Mammary epithelial cell (primary cell): ENCODE measurements at places on chromosomes 5 and 9. TPM values are rescaled to one million over a fixed set of nuclear protein-coding genes. Genes with fewer than 3 reads are reported as not detected.
A peak's percentile ranks its signal among the peaks of the same experiment; 100 is the strongest.

DNA sequence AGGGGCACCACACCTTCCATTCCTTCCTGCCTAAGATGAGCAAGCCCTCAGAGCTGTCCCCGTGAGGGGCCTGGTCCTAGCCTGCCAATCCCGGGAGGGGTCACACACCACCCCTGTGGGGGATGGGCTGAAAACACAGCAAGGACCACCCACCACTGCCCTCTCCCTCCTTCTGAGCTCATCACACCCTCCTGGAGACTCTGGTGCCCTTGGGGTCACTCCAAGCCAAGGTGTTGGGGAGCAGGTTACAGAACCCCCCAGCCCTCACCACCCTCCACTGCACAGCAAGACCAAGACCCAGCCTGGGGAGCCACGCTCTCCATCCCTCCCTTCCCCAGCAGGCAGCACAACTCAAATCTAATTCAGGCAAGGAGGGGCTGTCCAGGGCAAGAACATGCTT lies 60.5 kb upstream of the PPP1R26 start:
- DNase-seq = no peak

Gene HEMGN
- not detected in 2 replicates for total RNA-seq

- DNase-seq = no peak
These were observed 16.6 kb downstream of the VAV2 start for GRCh38 chr9:133975511-133975910.

DNA sequence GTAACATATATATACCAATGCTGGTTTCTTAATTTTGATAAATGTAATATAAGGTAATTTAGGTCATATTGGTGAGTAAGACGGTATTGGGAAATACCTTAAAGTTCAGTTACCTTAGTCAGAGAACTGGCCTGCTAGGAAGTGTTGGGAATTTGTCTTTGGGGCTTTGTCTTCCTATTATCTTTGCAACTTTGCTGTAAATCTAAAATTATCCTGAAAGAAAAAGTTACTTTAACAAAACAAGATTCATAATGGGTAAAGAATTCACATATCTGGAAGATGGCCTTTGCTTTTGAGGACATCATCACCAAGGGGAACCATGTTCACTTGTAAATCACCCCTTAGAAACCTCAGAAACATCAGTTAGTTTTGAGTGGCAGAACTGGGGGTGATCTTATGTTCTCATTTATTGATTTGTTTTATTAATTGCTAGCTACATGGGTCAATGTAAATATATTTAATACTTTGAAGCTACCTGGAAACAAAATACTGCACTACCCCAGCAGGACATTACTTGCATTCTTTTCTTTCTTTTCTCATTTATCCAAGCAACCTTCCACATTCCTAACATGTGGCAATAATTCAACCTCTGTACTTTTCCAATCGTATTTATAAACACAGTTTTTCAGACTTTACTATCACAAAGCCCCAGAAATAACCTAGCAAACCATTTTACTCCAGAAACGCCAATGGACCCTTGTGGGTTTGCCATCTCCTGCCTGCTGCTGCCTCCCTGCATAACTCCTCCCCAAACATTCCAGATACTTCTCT lies 41.4 kb downstream of the GLIS3 start:
- peak; percentile 62 for DNase-seq

DNA sequence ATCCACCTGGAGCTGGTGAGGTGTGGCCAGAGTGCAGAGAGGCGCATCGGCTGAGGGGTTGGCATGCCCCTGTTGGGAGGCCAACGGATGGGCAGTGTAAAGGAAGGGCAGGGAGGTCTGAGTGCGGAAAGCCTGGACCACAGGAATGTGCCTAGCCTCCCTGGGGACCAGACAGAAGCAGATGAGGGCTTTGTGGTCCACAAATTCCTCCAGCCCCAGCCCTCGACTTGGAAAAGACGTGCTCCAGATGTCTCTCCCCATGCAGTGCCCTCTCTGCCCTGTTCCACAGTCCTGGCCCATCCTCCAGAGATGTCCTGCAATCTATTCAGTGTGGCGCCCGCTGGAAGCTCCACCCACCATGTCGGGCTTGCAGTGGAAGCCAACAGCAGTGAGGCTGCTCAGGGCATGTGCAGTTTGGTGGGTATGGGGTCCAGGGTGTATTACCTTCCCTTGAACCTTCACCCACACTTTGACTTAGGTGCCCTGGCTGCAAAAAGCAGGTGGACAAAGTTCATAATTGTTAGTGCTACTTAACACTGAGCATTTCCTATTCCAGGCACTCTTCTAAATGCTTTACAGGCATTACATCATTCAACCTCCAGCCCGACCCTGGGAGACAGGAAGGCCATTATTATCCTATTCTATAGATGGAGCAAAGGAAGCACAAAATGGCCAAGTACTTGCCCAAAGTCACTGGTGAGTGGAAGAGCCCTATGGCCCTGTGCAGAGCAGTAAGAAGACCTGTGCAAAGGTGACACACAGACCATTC lies 120.2 kb upstream of the SLC25A48 start:
- no peak for DNase-seq

GRCh38 chr5:4983701-4984100 lies 156.4 kb upstream of the ADAMTS16 start:
- DNase-seq = no peak

Gene SLC6A19
- not detected for total RNA-seq

GRCh38 chr5:132381614-132382013 lies 12.1 kb downstream of the SLC22A5 start:
- no peak for DNase-seq

DNA sequence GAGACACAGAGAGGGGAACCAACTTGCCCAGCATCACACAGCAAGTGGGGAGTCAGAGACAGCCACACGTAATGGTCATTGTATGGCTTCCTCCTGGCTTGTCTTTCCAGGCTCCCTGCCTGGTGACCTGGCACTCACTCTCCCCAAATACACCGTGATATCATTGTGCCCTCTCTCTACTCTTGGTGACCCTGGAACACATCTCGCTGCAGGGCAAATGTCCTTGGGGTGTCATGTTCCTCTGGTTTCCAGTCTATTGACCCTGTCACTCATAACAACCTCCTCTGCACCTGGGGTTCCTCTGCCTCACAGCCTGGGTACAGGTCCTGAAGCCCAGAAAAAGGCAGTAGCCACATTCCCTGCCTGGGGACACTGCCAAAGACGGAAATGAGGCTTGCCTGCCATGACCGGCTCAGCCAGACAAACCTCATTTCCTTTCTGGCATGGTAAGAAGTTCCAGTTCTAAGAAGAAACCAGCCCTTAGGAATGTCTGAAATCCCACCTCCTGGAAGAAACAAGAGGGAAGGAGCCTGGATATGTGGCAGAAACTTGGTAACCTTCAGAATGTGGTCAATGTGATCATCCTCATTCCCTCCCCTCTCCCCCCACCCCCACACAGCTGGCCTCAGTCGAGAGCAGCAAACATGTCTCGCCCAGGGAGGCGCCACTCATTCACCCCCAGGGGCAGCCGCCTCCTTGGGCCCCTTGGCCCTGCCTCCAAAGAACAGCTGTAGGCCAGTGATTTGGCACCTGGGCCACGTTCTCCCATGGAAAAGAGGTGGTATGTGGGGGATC lies 30.6 kb upstream of the SMU1 start:
- DNase-seq = peak; percentile 71

Gene RELL2
- 12.1 and 17.7 TPM in 2 replicates for total RNA-seq

Gene CCNJL
- 13.7 and 16.4 TPM in 2 replicates for total RNA-seq

Gene PNPLA7
- total RNA-seq = 1.2 and 1.7 TPM in 2 replicates

GRCh38 chr5:159262472-159262858 lies 625 bp upstream of the UBLCP1 start:
- no peak for DNase-seq

- peak; percentile 56 for DNase-seq
These were observed 1.7 kb downstream of the SMIM3 start for GRCh38 chr5:150780187-150780692.

Gene PTGDS
- total RNA-seq = 2.2 TPM

DNA sequence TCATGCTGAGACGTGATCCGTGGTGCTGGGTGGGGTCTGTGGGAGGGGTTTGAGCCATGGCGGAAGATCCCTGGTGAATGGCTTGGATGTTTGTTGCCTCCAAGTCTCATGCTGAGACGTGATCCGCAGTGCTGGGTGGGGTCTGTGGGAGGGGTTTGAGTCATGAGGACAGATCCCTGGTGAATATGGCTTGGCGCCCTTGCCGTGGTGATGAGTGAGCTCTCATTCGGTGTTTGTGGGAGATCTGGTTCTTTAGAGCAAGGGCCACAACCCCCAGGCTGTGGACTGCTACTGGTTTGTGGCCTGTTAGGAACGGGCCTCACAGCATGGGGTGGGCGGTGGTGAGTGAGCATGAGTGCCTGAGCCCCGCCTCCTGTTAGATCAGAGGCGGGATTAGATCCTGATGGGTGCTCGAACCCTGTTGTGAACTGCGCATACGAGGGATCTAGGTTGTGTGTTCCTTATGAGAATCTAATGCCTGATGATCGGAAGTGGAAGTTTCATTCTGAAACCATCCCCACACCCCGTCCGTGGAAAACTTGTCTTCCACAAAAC lies 31.2 kb downstream of the NKD2 start:
- DNase-seq = no peak

DNA sequence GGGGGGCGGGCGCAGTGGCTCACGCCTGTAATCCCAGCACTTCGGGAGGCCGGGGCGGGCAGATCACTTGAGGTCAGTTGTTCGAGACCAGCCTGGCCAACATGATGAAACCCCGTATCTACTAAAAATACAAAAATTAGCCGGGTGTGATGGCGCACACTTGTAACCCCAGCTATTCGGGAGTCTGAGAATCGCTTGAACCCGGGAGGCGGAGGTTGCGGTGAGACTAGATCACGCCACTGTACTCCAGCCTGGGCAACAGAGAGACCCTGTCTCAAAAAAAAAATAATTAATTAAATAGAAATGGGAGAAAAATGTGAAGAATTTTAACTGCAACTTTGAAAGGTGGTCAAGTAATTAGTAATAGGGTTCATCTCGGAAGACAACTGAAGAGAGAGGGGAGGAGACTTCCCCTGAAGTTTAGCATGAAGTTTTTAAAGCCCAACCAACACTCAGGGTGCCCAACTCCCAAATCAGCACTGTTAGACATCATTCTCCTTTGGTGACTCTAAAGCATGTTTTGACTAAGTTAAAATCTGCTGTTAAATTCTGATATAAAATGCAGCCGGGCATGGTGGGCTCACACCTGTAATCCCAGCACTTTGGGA lies 1.4 kb upstream of the CSNK1A1 start:
- DNase-seq = no peak

DNA sequence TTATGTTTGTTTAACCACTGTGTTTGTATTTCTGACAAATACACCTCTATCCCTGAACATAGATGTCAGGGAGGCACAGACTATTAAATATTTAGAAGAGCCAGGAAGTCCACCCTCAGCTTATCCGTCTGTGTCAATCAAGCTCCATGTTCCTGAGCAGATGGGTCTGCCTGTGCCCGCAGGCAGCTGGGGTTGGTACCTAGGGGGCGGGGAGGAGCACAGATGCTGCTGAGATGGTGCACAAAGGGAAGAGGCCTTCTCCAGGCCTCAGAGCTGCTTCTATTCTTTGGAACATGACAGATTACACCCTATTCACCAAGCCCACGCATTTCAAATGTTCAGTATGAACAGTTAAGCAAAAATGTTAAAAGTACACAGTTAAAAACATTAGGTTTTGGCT lies 142.1 kb downstream of the EPB41L4A start:
- DNase-seq = no peak

DNA sequence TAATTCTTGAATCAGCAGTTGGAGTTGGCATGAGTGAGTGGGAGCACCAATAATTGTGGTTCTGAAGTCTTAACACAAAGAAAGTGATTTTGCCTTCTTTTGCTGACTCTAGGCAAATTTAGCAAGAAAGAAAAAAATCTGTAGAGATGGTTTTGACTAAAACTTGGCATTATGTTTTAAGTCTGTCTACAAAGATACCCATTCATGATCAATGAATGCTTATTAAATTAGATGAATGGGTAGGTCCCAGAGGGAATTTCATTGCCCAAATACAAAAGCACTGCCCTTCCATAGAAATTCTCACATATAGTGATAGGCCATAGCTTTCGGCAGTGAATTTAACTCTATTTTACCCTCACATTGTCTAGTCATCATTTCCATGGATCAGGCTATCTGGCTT lies 428.6 kb upstream of the ADAMTSL1 start:
- DNase-seq = no peak

DNA sequence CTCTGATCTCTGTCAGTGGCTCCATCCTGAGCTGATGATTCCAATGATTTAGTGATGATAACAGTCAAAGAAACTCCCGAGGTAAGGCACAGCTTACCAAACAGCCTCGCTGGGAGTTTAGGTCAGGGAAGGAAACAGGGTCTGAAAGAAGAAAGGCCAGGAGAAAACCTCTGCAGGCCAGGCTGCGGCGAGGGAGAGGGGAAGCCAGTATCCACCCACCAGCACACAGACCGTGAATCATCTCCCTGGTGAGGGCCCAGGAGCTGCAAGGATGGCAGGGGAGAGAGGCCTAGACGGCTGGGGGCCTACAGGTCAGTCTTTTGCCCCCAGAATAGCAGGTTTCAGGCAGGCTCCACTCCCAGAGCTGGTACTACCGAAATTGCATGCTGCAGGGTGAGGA lies 590.5 kb downstream of the CCDC171 start:
- no peak for DNase-seq

- DNase-seq = peak; percentile 50
These were observed 122.8 kb downstream of the CAMK4 start for GRCh38 chr5:111347021-111347420.

Gene SLU7
- 38.7 TPM for total RNA-seq

GRCh38 chr9:1718836-1719235 lies 296.3 kb upstream of the SMARCA2 start:
- DNase-seq = no peak

- DNase-seq = no peak
These were observed 95.9 kb upstream of the FCN2 start for GRCh38 chr9:134784577-134785305.

DNA sequence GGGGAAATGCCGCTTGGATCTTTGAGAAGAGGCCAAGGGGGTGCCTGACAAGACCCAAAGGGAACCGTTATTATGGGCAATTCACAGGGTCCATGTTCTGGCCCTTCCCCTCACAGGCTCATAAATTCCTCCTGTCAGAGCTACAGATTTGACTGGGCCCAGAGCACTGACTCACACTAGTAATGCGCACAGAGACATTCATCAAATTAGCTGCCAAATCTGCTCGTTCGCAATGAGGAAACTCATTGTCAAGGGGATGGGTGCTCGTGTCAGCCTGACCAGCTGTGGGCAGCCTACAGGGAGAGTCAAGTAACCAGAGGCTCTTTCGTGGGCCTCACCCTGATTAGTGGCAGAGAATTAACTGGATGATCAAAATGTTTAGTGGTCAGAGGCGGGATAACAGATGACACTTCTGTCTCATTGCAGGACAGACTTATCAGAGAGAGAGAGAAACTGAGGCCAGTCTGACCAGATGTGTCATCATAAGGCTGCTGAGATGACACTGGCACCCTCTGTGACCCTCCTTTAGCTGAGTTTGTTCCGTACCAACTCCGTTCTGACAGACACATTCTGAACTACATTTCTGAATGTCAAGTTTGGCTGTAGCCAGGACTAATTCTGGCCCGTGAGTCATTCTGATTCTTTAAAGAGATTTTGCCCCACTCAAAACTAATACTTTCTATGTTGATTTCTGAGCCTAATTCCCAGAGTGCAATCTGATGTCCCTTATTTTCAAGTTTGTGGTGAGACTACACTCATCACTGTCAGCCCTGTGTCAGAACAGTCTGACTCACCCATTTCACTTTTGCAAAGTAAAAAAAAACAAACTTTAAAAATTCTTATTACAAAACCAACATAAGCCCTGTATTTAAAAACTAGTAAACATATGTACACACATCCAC lies 377.1 kb downstream of the ACTL7B start:
- DNase-seq = peak; percentile 94

- DNase-seq = peak; percentile 24
These were observed 34.3 kb upstream of the FRMD3 start for GRCh38 chr9:83572524-83572923.

GRCh38 chr5:10335711-10336470 lies 17.6 kb upstream of the MARCHF6 start:
- DNase-seq = no peak

Gene GPR150
- total RNA-seq = not detected in 2 replicates
